ENCODE measurements at places on chromosomes 4 and X.

- peak; percentile 52 for DNase-seq
These were observed 171.4 kb downstream of the NHS start for GRCh38 chrX:17546356-17546755.

GRCh38 chr4:10371869-10372471 is 85.3 kb downstream of the ZNF518B start:
- DNase-seq, result no peak

DNA sequence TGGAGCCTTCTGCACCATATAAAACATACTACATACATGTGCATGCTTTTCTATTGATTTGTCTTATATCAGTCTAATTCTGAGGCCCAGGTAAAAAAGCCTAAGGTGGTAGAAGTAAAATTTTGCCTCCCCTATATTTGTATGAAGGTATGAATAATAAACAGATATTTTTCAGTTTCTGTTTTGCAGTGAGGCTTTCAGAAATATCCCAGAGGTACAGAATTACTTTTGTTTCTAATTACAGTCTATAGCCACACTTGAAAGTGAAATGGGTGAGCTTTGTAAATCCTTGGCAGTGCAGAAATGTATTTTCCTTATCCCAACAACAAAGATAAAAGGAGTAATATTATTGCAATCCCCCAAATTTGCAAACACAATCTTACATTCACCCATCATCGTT is 59.5 kb downstream of the DDX60 start:
- DNase-seq, result no peak

GRCh38 chr4:115158296-115158695 is 44.9 kb upstream of the NDST4 start:
- no peak for DNase-seq

- no peak for DNase-seq
These were observed 6.1 kb downstream of the ACOX3 start for GRCh38 chr4:8434251-8435073.

DNA sequence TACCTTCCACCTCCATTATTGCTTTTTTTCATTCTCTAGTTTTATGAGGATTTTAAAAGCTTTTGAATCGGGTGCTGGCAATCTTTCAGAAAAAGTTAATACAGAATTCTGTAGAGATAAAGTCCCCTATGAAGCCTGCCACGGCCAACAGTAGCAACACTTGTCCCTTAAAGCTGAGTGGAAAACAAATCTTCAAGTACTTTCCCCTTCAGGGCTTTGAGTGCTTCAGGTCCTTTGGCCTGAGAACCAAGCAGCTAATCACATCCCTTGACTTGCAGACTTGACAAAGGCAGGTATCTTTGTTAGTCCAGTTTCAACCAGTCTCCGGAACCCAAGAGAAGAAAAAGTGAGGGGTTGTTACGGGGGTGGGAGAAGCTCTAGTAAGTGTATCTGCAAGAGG is 144.4 kb downstream of the ATG4A start:
- DNase-seq, result no peak

- no peak for DNase-seq
These were observed 184.9 kb downstream of the NSUN7 start for GRCh38 chr4:40934676-40935075.

Data from RCC 7860 (cell line).